ENCODE measurements at places on chromosomes 3 and 15. TPM values are rescaled to one million over a fixed set of nuclear protein-coding genes. Genes with fewer than 3 reads are reported as not detected.

GRCh38 chr3:27049792-27050191 lies 319.4 kb downstream of the NEK10 start:
- no peak overlapping the region for H3K27ac ChIP-seq
- H3K36me3 ChIP-seq = no peaks in the 10 kb centered on the region
- H3K4me3 ChIP-seq = no peak overlapping the region
- H3K27me3 ChIP-seq = no peaks in the 10 kb centered on the region

DNA sequence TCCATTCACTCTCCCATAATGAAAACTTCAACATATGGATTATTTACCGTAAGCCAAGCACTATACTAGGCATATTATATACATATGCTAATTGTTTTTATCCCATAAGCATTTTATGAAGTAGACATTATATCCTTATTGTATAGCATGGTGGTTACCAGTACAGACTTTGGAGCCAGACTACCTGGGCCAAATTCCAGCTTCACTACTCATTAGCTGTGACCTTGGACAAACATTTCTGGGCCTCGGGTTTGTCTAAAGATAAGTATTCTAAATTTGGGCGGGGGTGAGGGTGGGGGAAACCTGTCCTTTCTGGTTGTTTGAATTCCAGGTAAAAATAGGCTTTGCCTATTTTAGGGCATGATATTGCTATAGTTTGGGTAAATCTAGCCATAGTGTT lies 66.5 kb upstream of the P2RY1 start:
- no peaks in the 10 kb centered on the region for H3K36me3 ChIP-seq
- H3K27me3 ChIP-seq = no peaks in the 10 kb centered on the region
- H3K4me3 ChIP-seq = no peak overlapping the region
- no peak overlapping the region for H3K27ac ChIP-seq
- H3K4me1 ChIP-seq = no peaks in the 10 kb centered on the region
- no peak for DNase-seq

DNA sequence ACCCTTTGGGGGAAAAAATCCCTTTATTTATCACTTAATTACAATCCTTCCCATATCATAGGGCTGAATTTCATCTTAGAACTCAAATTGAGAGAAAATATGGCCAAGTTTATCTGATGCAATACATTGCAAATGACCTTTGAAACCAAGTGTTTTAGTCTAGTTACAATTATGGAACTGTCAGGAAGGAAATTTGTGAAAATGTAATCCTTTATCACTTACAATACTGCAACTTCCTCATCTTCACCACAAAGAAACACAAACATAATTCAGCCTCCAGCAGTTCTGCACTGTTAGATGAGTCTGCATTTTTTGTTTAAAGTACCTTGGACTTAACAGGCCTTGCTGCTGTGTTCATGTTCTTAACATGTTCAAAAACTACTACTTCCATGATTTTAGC lies 4.6 kb downstream of the CCPG1 start:
- H3K36me3 ChIP-seq = no peaks in the 10 kb centered on the region
- no peaks in the 10 kb centered on the region for H3K4me1 ChIP-seq
- no peak overlapping the region for H3K27ac ChIP-seq

- no peak overlapping the region for H3K4me3 ChIP-seq
- no peak overlapping the region for H3K27ac ChIP-seq
- DNase-seq = no peak
- H3K4me1 ChIP-seq = no peaks in the 10 kb centered on the region
- peaks cover 2% of the 10 kb centered on the region for H3K36me3 ChIP-seq
These were observed 36.3 kb upstream of the SKOR1 start for GRCh38 chr15:67788986-67789385.

- H3K27ac ChIP-seq = no peak overlapping the region
- no peaks in the 10 kb centered on the region for H3K36me3 ChIP-seq
- H3K4me1 ChIP-seq = no peaks in the 10 kb centered on the region
- peaks cover 72% of the 10 kb centered on the region for H3K27me3 ChIP-seq
- no peak overlapping the region for H3K4me3 ChIP-seq
- DNase-seq = no peak
These were observed 2.1 kb downstream of the TNFAIP8L3 start for GRCh38 chr15:51092480-51093040.

GRCh38 chr3:45907769-45908705 lies 21.7 kb downstream of the CCR9 start:
- H3K36me3 ChIP-seq = no peaks in the 10 kb centered on the region
- DNase-seq = peak; percentile 83
- H3K4me1 ChIP-seq = peaks cover 19% of the 10 kb centered on the region
- no peak overlapping the region for H3K27ac ChIP-seq
- no peaks in the 10 kb centered on the region for H3K27me3 ChIP-seq
- no peak overlapping the region for H3K4me3 ChIP-seq

GRCh38 chr3:79846148-79846933 lies 78.5 kb upstream of the ROBO1 start:
- no peaks in the 10 kb centered on the region for H3K4me1 ChIP-seq
- DNase-seq = no peak
- no peaks in the 10 kb centered on the region for H3K27me3 ChIP-seq
- no peak overlapping the region for H3K27ac ChIP-seq

- no peak overlapping the region for H3K4me3 ChIP-seq
- no peaks in the 10 kb centered on the region for H3K36me3 ChIP-seq
- no peak overlapping the region for H3K27ac ChIP-seq
- H3K27me3 ChIP-seq = no peaks in the 10 kb centered on the region
- DNase-seq = no peak
- no peaks in the 10 kb centered on the region for H3K4me1 ChIP-seq
These were observed 11.7 kb upstream of the ADAMTS17 start for GRCh38 chr15:100353449-100353848.

DNA sequence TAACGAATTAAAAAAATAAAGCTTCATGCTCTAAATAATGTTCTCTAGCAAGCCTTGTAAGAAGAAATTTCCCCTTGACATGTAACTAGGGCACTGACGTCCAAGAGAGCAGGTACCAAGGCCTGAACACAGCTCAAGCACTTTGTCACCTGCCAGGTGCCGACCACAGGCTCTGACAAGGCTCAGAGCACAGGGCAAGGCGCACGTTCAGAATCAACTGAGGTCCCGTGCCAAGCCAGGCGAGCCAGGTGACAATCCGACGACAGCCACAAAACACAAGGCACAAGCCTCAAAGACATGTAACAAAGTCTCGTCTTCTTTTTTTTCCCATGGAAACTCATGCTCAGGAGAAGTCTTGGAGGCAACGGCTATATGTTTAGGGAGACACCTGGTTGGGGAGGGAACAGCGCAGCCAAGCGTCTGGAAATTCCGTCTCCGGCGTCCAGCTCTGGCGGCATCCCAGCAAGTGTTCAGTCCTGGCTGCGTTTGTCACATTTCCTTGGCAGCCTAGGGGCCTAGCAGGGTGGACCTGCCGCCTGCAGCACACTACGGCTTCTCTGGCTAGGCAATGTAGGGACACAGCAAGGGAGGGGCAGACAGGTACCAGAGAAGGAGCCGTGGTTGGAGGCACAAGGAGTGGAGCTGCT lies 76.7 kb downstream of the ADAMTS17 start:
- no peaks in the 10 kb centered on the region for H3K4me1 ChIP-seq
- DNase-seq = no peak
- H3K27me3 ChIP-seq = no peaks in the 10 kb centered on the region
- H3K36me3 ChIP-seq = no peaks in the 10 kb centered on the region
- no peak overlapping the region for H3K27ac ChIP-seq

DNA sequence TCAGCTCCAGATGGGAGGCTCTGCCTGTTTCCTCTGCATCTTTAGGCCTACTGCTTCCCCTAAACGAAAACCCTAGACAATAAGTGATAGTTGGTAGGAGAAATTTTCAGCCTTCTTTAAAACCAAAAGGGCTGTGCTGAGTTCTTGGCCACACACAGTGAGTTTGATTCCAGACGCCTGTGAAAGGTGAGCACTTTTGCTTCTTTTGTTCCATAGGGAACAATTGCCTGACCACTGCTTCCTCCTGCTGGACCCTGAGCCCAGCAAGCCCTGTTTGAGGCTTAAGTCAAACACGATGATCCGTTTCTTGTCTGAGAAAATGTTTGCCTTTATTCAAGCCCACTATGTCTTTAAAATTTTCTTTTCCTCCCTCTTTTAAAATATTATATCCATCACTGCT lies 493.9 kb downstream of the ZIC1 start:
- H3K4me1 ChIP-seq = no peaks in the 10 kb centered on the region
- H3K27ac ChIP-seq = no peak overlapping the region
- no peak overlapping the region for H3K4me3 ChIP-seq
- no peaks in the 10 kb centered on the region for H3K27me3 ChIP-seq
- H3K36me3 ChIP-seq = no peaks in the 10 kb centered on the region

DNA sequence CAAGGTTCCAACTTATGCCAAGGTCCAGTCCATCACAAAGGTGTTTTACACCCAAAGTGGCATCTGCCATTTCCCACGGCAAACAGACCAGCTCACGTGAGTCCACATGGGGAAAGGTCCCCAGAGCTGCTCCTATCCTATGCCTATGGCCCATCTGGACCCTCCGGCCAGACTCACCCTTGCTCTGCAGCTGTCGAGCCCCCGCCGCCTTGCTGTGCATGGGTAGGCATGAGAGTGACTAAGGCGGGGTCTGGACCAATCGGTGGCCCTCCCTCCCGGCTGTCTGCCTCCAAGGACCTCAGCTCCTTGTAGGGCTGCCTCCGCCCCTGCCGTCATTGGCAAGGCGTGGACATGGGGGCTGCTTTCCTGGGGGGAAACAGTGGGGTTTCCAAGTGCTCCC lies 26.9 kb downstream of the DNASE1L3 start:
- no peak overlapping the region for H3K4me3 ChIP-seq
- no peak for DNase-seq
- H3K4me1 ChIP-seq = no peaks in the 10 kb centered on the region
- no peak overlapping the region for H3K27ac ChIP-seq

SIN3A gene
- total RNA-seq = 31.5 TPM

BCHE gene
- total RNA-seq = 1.6 TPM

GOLGA6C gene
- not detected for total RNA-seq

QTRT2 gene
- total RNA-seq = 15.6 TPM

CCR5 gene
- not detected for total RNA-seq

CHL1 gene
- total RNA-seq = 1.6 TPM

ZBED2 gene
- total RNA-seq = 0.72 TPM
